ENCODE measurements at places on chromosomes 13 and 19. TPM values are rescaled to one million over a fixed set of nuclear protein-coding genes. Genes with fewer than 3 reads are reported as not detected.

DNA sequence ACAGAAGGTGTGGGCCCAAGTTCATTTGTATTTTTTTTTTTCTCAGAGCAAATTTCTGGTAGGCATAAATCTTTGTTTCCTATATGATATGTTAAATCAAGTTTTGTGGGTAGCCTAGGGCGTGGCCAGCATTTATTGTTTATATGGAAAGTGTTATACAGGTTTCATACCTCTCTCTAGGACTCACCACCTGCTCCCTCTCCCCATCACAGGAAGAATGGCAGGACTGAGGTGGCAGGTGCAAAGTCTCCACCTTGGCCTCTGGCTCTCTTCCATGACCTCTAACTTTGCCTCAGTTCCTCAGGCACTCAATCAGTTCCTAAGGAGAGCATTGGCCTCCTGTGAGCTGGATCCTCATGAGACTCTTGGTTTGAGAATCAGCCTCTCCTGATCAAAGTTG, 172.3 kb upstream of the TSC22D1 start:
- H3K27me3 ChIP-seq = no peaks in the 10 kb centered on the region
- no peak for DNase-seq
- no peak overlapping the region for H3K27ac ChIP-seq

Gene GPR183
- 9.5 TPM for total RNA-seq

GRCh38 chr13:88068316-88068715, 397.1 kb downstream of the SLITRK5 start:
- DNase-seq = no peak
- no peaks in the 10 kb centered on the region for H3K36me3 ChIP-seq
- no peak overlapping the region for H3K27ac ChIP-seq
- H3K4me1 ChIP-seq = no peaks in the 10 kb centered on the region

- H3K27ac ChIP-seq = no peak overlapping the region
- no peak for DNase-seq
- peaks cover 2% of the 10 kb centered on the region for H3K4me1 ChIP-seq
- no peak overlapping the region for H3K4me3 ChIP-seq
Measured at GRCh38 chr19:47423203-47423882, 4.0 kb upstream of the MEIS3 start.

GRCh38 chr19:53810891-53811290, 13.2 kb downstream of the NLRP12 start:
- H3K4me3 ChIP-seq = no peak overlapping the region
- no peak overlapping the region for H3K27ac ChIP-seq
- peaks cover 4% of the 10 kb centered on the region for H3K4me1 ChIP-seq
- no peaks in the 10 kb centered on the region for H3K36me3 ChIP-seq
- DNase-seq = no peak

Gene OR7E24
- not detected for total RNA-seq

DNA sequence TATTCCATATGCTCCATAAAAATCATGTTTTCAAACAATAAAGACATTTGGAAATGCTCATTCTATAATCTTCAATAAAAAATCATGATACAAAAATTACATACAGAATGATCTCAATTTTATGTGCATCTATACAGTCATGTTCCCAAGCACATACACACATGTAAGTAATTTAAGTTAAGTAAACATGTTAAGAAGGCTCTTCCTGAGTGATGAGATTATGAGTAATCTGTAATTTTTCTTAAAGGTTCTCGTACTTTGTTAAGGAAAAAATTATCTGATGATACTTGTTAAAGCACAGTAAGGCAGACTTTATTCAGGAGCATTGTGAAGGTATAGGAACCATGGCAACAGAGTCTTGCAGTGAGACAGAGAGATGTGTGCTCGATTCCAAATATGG, 30.0 kb upstream of the DLEU7 start:
- no peak overlapping the region for H3K4me3 ChIP-seq
- DNase-seq = no peak

Gene SLC7A10
- total RNA-seq = not detected

DNA sequence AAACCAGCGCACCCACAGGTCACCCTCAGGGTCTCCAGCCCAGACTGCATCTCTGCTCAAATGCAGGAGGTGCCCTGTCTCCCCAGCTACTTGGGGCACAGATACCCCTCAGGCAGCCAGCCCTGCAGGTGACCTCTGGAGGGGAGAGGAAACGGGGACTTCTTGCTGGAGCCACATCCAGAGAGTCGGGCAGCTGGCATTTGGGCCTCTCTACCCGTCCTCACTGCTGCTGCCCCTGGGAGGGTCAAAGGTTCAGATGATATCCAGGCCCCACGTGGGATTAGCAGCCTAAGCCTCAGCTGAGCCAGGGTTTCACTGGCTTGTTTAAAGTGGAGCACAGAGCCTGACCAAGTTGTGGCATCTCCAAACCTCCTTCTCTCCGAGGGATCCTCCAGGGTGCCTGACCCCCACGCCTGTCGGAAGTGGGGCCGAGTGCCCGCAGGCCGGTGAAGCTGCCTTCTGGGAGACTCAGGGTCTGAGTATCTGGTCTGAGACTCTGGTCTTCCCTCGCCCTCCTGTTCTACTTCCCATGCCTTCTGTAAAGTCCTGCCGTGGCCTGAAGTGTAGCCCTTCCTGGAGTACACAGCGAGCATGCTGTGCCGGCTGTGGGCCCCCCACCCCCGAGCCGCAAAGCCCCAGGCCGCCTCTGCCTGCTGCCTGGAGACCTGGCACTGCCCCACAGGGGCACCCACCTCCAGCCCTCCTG, 2.1 kb downstream of the RASA3 start:
- H3K27me3 ChIP-seq = no peaks in the 10 kb centered on the region
- peak overlapping the region; percentile 66 for H3K4me3 ChIP-seq
- no peaks in the 10 kb centered on the region for H3K36me3 ChIP-seq

Gene OR7C1
- not detected for total RNA-seq

Gene DNAJC15
- 19.3 TPM for total RNA-seq

Gene ZNF528
- total RNA-seq = 20.4 TPM

DNA sequence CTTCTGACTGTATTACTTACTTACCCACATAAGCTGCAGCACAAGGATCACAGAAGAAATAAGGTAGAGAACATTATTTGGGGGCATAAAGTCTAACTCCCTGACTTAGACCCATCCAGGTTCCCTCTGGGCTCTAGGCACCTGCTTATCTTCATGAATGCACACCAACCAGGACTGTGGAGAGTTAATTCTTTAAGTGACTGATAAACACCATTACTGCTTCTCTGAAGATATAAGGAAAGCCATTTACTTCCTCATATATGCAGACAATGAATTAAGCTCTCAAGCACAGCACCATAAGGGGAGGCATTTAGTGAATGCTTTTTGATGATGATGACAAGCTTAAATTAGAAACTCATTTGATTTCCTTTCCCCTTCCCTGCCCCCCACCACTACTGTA, 22.5 kb downstream of the OBI1 start:
- H3K4me3 ChIP-seq = no peak overlapping the region
- no peaks in the 10 kb centered on the region for H3K27me3 ChIP-seq
- H3K4me1 ChIP-seq = no peaks in the 10 kb centered on the region

DNA sequence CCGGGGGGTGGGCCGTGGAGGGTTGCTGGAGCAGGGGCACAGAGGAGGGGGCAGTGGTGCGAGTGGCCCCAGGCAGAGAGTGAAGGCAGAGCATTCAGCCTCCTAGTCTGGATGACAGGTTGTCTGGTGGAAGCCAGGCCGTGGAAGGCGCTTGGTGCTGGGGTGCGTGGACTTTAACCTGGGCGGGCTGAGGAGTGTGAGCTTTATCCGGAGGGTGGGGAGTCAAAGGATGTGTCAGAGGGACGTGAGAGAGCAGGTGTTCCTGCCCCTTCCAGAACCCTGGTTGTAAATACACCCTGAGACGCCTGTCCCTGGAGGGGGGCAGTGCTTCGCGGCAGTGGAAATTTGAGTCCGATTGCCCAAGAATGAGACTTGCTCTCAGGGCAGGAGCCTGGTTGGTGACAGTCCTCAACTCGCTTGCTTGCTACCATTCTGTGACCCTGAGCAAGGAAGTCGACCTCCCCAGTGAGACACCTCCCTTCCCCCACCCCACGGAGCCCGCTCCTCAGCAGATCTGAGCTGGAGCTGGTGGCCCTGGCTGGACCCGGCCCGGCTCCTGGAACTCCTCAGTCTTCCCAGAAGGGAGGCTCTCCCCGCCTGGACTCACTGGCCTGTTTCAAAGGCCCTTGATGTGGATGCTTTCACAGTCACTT, 2.3 kb downstream of the SPPL2B start:
- H3K27me3 ChIP-seq = no peaks in the 10 kb centered on the region
- H3K36me3 ChIP-seq = no peaks in the 10 kb centered on the region
- H3K4me1 ChIP-seq = peaks cover 78% of the 10 kb centered on the region
- no peak overlapping the region for H3K27ac ChIP-seq
- H3K4me3 ChIP-seq = no peak overlapping the region
- no peak for DNase-seq

Gene CATSPERD
- total RNA-seq = 1.7 TPM

DNA sequence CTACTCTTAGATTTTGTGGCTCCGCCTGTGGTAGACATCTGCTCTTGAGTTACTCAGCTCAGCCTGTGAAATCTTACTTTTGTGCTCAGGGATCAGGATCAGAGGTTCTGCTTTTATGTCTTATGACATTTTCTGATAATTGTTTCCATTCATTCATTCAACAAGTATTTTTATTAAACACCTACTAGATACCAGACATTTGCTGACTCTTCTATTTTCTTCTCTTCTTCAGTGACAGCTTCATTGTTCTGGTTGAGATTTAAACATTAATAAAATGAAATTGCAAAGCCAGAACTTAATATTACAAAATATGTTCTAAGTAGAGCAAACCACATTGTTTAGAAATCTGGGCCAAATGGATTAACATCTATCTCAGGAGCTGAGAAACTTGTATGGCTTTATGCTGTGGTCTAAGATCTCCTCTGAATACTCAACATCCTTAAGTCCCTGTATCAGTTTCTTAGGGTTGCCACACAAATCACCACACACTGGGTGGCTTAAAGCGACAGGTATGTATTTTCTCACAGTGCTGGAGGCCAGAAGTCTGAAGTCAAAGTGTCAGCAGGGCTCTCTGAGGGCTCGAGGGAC, 15.8 kb upstream of the MICU2 start:
- no peak for DNase-seq
- H3K27ac ChIP-seq = no peak overlapping the region
- peaks cover 4% of the 10 kb centered on the region for H3K4me1 ChIP-seq

DNA sequence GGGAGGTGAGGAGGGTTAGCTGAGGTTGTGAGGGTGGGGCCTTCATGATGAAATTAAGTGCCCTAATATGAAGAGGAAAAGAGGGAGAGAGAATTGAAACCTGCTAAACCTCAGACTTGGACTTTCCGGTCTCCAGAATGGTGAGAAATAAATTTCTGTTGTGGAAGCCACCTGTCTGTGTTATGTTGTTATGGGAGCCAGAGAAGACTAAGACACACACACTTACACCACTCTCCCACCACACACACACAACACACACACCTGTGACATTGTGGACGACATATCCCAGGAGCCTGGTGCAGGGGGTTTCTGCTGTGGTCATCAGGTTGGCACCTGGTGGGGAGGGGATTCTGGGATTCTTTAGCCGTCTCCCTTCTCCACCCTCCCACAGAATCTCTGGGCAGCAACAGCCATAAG, 14.0 kb downstream of the KLK4 start:
- no peaks in the 10 kb centered on the region for H3K27me3 ChIP-seq
- DNase-seq = no peak
- no peaks in the 10 kb centered on the region for H3K4me1 ChIP-seq
- no peaks in the 10 kb centered on the region for H3K36me3 ChIP-seq

GRCh38 chr19:19185853-19186740, 5.9 kb downstream of the BORCS8 start:
- H3K27ac ChIP-seq = peak overlapping the region; percentile 83
- no peak for DNase-seq
- H3K4me3 ChIP-seq = no peak overlapping the region
- H3K27me3 ChIP-seq = no peaks in the 10 kb centered on the region
- H3K36me3 ChIP-seq = peaks cover 11% of the 10 kb centered on the region

Gene RFPL4AL1
- total RNA-seq = not detected

- no peaks in the 10 kb centered on the region for H3K36me3 ChIP-seq
- no peaks in the 10 kb centered on the region for H3K4me1 ChIP-seq
- no peak overlapping the region for H3K4me3 ChIP-seq
Measured at GRCh38 chr19:57037556-57037955, 82.2 kb upstream of the USP29 start.

Gene GPR4
- 6.2 TPM for total RNA-seq

GRCh38 chr19:32172566-32173160, 172.7 kb upstream of the ZNF507 start:
- H3K27me3 ChIP-seq = no peaks in the 10 kb centered on the region
- no peaks in the 10 kb centered on the region for H3K4me1 ChIP-seq
- H3K36me3 ChIP-seq = no peaks in the 10 kb centered on the region
- H3K27ac ChIP-seq = no peak overlapping the region

Gene KHSRP
- 131 TPM for total RNA-seq

Gene HIF3A
- total RNA-seq = 42.3 TPM

DNA sequence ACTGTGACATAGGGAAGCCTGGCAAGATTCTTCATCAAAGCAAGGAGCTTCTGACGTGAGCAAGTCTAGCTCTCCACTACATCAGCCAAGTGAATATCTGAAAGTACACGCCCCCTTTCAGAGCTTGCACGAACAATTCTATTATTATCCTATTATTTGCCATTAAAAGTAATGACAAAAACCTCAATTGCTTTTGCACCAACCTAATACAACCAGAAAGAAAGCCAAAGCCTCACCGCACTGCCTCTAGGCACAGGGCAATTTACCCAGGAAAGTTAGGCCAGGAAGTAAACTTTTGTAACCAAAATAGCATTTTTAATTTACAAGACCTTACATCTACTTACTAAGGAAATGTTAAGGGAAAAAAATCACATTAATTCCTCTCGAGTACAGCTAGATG, 41.2 kb downstream of the LATS2 start:
- H3K36me3 ChIP-seq = no peaks in the 10 kb centered on the region
- no peak overlapping the region for H3K4me3 ChIP-seq
- no peaks in the 10 kb centered on the region for H3K27me3 ChIP-seq
- DNase-seq = no peak
- no peak overlapping the region for H3K27ac ChIP-seq

GRCh38 chr19:34229721-34230120, 24.6 kb upstream of the GARRE1 start:
- DNase-seq = no peak
- no peaks in the 10 kb centered on the region for H3K27me3 ChIP-seq
- H3K4me3 ChIP-seq = no peak overlapping the region
- no peak overlapping the region for H3K27ac ChIP-seq

GRCh38 chr19:28019901-28020300, 1193.0 kb downstream of the UQCRFS1 start:
- no peak overlapping the region for H3K27ac ChIP-seq
- H3K27me3 ChIP-seq = no peaks in the 10 kb centered on the region
- no peaks in the 10 kb centered on the region for H3K4me1 ChIP-seq

DNA sequence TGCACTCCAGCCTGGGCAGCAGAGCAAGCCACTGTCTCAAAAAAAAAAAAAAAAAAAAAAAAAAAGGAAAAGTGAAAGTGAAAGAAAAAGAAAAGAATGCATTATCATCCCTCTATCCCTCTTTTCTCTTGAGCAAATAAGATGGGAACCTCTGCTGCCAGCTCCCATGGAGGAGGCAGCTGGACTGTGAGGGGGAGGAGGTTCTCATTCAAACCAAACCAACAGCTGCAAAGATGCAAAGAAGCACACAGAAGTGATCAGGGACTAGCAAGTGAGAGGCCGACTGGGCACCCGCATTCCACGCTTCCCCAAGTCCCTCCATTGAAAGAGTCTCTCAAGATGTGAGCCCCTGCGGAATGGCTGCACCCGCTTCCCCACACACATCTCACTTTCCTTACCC, 63.5 kb downstream of the TSHZ3 start:
- no peak overlapping the region for H3K27ac ChIP-seq
- DNase-seq = no peak
- no peaks in the 10 kb centered on the region for H3K4me1 ChIP-seq
- no peak overlapping the region for H3K4me3 ChIP-seq
- H3K36me3 ChIP-seq = no peaks in the 10 kb centered on the region
- no peaks in the 10 kb centered on the region for H3K27me3 ChIP-seq

Gene DNAJC3
- 55.7 TPM for total RNA-seq
